ENCODE measurements at places on chromosomes 3 and 15.

GRCh38 chr3:28850186-28850585, 430.7 kb upstream of the RBMS3 start:
- DNase-seq, result no peak

- no peak for DNase-seq
Observed at GRCh38 chr15:71282076-71282475, 166.8 kb downstream of the THSD4 start.

DNA sequence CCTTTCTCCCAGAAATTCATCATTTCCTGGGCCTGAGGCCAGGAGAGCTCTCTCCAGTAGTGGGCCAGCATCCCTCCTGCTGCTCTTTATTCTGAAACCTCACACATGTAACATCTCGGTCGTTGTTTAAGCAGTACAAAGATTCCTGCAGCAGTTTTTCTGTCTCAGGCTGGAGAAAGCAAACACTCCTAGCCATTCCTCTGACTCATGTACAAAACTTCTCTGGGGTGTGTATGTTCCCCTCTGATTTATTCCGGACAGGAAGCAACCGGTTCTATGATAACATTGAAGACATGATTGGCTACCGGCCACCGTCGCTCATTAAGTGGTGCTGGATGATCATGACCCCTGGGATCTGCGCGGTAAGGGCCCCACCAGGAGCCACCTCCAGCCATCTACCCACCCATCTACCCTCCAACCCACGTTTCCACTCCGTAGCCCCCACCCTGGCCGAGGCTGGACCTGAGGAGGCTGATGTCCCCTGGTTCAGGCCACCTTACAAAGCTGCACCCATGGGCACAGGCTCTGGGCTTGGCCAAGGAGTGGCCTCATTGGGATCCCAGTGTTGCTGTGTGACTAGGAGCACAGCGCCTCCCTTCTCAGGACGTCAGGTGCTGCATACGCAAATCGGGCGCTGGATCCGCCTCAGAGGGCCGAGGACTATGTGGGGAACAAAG, 58.6 kb upstream of the SLC6A1 start:
- DNase-seq, result peak; percentile 37

DNA sequence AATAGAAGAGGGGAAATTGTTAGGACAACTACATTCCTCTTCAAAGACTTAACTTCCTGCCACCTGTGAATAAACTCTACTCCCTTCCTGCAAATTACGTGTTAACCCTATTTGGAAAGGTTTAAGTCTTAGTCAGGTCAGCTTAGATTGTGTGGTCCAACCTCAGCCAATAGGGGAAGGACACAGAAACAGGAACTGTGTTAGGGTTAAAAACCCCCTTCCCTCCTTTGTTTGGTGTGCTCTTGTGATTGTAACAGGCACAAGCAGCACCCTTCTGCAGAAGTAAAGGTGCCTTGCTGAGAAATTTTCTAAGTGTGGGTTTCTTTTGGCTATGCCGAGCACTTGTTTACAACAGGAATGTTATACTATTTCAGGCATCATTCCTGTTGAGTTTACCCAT, 45.0 kb upstream of the FSTL1 start:
- no peak for DNase-seq

GRCh38 chr3:73786321-73786807, 161.6 kb upstream of the PDZRN3 start:
- DNase-seq, result peak; percentile 75

- DNase-seq, result no peak
Observed at GRCh38 chr15:67120839-67121643, 55.6 kb downstream of the SMAD3 start.

DNA sequence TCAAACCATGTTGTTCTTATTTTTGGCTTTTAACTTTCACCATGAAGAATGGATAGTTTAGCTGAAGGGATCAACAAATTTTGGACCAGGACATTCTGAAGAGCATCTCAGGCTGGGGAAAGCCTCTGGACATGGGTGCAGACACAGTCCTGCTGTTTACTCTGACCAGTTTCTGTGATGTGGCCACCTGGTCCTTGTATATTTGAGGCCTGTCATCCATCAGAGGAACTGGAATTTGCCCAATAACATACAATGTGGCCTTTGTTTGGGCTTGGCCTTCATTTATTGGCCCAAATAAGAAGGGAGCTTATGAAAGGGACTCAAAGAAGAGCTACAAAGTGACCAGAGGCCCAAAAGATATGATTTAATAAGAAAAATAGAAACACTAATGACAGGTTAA, 127.9 kb downstream of the MYRIP start:
- DNase-seq, result no peak

DNA sequence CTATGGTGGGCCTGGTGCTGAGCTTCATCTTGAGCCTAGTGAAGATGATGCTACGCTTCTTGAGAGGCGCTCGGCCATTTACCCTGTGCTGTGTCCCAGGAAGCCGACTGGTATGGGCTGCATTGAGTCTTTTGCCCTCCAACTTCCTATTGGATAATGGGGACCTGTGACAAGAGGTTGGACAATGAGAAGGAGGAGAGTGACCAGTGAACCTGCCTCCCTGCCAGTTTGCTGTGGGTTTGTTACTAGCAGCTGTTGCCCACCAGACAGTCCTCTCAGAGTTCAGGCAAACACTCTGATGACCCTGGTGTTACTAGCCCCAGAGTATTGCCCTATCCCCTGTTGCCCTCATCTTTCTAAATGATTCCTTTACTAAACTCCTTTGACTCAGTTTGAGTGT, 99.6 kb upstream of the PFN2 start:
- DNase-seq, result no peak

GRCh38 chr3:17938313-17938712, 195.9 kb upstream of the TBC1D5 start:
- DNase-seq, result no peak

DNA sequence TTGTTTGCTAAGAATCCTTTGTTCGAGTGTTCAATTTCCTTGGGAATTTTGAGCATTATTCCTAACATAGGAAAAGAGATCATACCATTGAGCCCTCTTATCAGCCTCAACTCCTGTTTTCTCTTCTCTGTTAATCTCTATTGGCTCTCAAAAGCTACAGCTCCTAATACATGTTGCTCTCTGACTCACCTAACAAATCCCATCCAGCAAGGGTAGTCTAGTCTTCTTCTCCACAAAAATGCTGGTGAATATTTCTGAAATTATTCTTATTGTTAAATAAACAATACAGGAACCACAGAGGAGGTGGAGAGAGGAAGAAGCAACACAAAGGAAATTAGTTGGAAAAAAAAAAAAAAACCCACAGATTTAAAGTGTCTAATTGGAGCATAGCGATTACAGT, 325.8 kb upstream of the NAALADL2 start:
- DNase-seq, result peak; percentile 31

DNA sequence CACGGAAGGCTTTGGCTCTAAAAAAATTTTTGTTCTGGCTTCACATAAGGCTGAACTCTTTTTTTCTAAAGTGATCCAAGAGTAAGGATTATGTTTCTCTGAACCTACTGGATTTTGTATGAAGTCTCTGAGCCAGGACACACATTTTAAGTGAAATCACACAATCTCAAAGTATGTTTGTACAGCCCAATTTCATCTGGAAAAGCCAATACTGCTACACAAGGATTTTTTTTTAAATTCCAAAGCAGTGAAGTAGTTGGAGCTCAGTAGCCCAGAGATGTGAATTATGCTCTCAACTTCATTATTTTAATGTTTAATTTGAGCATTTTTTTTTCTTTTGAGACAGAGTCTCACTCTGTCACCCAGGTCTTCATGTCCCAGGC, 243.9 kb downstream of the FAM43A start:
- DNase-seq, result no peak

DNA sequence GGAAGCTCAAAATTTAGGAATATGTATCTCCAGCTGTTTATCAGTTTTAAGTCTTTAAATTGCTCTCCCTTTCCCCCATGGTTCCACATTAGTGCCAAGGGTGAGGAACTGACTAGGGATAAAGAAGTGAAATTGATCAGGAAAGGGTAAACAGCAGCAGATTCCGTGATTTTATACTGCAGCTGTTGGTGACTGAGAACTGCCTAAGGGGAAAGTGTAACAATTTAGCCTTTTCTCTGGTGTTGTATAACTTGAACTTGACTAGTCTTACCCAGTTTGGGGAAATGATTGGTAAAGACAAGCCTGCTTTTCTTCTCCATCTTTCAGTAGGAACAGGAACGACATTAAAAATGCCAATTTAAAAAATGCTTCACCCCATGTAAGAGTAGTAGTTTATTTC, 5.0 kb downstream of the SPRED1 start:
- no peak for DNase-seq

GRCh38 chr15:45804028-45804427, 169.2 kb downstream of the SQOR start:
- no peak for DNase-seq

DNA sequence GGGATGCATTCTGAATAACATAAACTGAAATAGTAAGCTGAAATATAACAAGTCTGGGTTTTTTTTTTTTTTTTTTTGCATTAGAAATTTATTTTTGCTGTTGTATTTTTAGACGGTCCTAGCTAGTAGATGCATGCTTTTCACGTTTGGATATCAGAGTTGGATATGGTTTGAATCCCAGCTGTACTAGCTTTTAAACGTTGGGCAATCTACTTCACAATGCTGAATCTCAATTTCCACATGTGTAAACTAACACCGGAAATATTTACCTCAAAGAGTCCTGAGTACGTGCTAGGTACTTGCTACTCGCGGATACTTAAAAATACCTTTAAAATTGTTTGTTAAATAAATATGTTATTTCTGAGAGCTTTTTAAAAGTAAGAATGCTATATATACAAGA, 139.8 kb downstream of the BBX start:
- DNase-seq, result no peak

DNA sequence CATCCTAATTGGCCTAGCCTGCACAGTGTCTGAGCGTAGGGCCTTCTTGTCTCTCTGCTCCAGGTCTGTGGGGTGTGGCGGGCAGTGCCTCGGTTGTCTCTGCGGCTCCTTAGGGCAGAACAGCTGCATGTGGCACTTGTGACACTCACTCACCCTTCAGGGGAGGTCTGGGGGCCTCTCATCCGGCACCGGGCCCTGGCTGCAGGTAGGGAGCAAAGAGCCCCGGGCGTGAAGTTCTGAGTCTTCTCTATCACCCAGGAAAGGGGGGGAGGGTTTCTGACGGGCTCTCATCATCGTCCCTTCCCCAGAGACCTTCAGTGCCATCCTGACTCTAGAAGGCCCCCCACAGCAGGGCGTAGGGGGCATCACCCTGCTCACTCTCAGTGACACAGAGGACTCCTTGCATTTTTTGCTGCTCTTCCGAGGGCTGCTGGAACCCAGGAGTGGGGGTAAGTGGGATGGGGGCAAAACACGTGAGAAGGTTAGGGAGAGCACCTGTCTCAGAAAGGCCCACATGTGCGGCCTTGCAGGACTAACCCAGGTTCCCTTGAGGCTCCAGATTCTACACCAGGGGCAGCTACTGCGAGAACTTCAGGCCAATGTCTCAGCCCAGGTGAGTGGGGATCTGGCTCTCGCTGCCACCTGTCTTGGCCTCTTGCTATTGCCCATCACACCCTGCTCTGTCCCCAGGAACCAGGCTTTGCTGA, 2.6 kb downstream of the CHRD start:
- DNase-seq, result no peak

DNA sequence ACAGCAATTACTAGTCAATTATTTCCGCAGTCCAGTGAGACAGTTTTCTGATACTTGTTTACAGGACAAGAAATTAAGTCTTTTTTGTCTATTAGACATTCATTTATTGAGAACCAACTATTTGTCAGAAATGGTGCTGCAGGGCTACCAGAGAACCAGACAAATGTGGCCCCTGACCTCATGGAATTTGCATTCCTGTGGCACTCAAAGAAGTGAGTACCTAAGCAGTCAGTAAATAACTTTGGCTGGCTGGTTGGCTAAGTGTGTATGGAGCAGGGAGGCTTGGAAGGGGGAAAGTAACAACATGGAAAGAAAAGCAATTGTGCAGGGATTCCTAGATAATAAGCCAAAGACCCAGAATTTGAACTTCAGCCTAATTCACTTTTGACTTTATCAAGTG, 837.0 kb upstream of the CFAP20DC start:
- DNase-seq, result no peak

GRCh38 chr3:121665488-121665887, 4.8 kb upstream of the HCLS1 start:
- no peak for DNase-seq
